ENCODE measurements at places on chromosomes 6 and 20. TPM values are rescaled to one million over a fixed set of nuclear protein-coding genes. Genes with fewer than 3 reads are reported as not detected.

Gene TDRD6
- 1.1 TPM for total RNA-seq

DNA sequence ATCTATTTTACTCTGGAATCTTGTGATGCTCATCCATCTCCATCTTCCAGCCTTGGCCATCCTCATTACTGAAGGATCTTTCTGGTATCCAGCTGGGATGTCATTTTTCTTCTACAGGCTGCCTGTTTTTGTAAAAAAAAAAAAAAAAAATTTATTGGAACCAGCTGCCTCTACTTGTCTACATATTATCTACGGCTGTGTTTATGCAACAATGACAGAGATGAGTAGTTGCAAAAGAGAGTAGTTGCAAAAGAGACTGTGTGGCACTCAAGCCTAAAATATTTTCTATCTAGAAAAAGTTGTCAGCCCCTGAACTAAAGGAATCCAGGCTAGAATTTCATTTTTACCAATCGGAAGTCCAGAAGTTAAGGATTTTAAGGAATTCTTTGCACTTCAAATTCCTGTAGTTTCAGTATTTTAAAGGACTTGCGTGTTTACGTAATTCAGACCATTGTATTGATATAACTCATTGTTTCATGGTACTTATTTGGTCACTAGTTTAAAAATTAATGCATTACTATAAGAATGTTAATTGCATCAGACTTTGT is 38.6 kb upstream of the PLCG1 start:
- DNase-seq = no peak

GRCh38 chr6:32622545-32623401 is 14.4 kb upstream of the HLA-DQA1 start:
- DNase-seq = no peak

GRCh38 chr6:42506070-42506469 is 54.3 kb upstream of the TRERF1 start:
- DNase-seq = no peak

DNA sequence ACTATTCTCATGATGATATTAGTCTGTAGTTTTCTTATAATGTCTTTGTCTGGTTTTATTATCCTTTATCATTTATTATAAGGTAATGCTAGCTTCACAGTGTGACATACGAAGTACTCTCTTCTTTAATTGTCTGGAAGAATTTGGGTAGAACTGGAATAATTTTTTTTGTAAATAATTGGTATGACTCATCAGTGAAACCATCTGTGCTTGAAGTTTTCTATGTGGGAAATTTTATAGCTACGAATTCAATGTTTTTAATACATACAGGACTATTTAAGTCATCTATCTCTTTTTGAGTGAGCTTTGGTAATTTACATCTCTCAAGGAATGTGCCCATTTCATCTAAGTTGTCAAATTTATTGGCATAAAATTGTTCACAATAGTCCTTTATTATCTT is 86.3 kb downstream of the SOD2 start:
- no peak for DNase-seq

Gene HRH3
- total RNA-seq = not detected

GRCh38 chr6:83603551-83603950 is 91.2 kb downstream of the PRSS35 start:
- DNase-seq = no peak

Gene BANF2
- not detected for total RNA-seq

Gene VARS2
- total RNA-seq = 28.9 TPM

Gene RIPOR3
- 20.1 TPM for total RNA-seq

Gene PRR18
- 2.0 TPM for total RNA-seq

Gene FILIP1
- total RNA-seq = 1.1 TPM

DNA sequence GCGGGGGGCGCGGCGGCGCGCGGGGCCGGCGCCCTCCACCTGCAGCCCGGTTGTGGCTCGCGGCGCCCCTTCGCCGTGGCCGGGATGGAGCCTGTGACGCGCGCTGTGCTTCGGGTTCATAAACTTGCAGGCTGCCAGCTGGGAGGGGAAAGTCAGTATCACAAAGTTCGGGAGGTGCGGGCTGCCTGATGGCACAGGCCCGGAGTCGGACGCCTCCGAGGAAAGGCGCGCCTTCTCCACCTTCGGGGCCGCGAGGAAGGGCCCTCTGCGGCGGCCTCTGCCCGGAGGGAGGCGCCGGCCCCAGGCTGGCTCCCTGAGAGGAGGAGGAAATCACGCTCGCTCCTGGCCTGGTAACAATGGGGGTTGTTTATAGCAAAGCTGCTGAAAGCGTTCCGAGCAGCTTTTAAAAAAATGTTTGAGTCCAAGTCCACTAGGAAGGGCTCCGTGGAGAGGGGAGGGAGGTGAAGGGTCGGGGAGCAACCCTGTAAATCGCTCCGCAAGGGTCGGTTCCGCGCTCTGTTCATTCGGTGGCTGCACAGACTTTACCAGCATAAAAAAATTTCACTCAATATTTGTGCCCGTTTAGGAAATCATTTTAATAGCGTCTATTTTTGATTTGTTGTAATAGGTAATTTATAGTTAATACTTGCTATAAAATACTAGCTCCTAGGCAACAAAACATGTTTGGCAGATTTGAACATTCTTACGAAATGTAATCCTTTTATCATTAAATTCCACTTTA is 1.0 kb downstream of the AFDN start:
- DNase-seq = peak; percentile 72

Gene RSPH3
- 4.7 TPM for total RNA-seq

Gene MPC1
- 120 TPM for total RNA-seq

DNA sequence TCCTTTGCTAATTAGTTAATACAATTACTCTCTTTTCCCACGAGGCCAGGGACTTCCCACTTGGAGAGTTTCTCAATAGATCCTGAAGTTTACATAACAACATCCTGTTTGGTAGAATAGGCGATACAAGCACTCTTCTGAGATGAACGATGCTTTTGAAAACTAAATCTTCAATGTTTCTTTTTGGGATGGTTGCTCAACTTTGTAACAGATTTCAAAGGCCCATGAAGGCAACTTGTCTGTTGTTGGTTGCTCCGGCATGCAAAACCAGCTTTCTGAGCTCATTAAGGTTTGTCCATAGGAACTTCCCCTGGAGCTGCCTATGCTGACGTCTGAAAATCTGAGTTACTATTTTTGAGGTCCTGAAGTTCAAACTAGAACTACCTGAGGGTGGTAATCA is 25.9 kb upstream of the ROS1 start:
- no peak for DNase-seq

Gene MPIG6B
- total RNA-seq = 0.33 TPM

DNA sequence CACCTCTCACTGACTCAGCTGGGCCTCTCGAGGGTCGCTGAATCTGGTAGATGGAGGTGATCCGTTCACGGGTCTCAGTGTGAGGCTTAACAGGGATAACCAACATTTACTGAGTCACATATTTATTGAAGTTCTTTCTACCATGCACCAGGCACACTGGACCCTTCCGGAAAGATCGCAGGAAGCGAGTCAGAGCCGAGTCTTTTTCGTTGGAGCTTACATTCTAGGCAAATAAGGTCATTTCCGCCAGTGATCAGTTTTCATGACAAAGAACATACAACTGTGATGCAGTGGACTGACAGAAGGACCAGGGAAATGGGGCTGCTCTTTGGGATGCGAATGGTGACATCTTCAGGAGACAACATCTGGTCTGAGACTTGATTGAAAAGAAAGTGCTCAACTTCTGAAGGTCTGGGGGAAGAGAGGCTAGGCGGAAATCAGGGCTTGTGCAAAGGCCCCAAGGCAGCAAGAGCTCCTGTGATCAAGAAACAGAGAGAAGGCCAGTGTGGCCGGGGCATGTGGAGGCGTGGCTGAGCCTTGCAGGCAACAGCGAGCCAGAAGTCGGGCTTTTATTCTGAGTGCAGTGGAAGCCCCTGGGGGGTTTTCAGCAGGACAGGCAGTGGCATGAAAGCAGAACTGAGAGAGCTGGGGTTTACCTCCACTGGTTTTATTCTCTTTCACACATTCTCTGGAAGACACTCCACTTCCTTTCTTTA is 56.7 kb downstream of the APCDD1L start:
- DNase-seq = no peak

Gene GFOD1
- 9.6 TPM for total RNA-seq

DNA sequence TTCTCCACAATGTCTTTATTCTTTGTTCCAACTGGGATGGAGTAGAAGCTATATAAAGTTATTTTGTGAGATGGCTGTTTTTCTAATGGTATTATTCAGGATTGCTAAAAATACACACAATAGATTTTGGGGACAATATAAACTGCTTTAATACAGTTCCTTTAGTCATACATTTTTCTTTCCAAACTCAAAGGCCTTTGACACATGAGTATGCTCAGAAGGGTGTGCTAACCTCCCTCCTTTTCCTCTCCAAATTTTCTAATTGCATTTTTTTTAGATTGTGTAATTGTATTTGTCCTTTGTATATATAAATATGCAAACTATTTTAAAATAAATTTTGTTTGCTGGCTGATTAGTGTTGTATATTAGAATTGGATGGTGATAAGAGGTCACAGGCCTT is 119.6 kb upstream of the FOXO3 start:
- no peak for DNase-seq

DNA sequence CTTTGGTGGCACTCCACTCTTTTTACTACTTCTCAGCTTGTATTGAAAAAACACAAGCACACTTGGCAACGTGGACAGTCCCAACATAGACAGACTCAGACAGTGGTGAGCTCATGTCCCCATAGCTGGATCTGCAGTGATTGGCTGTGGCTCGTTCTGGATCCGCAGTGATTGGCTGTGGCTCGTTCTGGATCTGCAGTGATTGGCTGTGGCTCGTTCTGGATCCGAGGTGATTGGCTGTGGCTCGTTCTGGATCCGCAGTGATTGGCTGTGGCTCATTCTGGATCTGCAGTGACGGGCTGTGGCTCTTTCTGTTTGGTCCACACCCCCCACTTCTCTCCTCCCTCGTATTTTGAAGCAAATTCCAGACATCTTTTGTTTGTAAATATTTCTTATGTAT is 28.0 kb downstream of the OSBPL2 start:
- no peak for DNase-seq

Gene HCRTR2
- total RNA-seq = not detected

Gene PLCB4
- 0.23 TPM for total RNA-seq

GRCh38 chr20:35269055-35269781 is 8.7 kb downstream of the MMP24OS start:
- peak; percentile 78 for DNase-seq

DNA sequence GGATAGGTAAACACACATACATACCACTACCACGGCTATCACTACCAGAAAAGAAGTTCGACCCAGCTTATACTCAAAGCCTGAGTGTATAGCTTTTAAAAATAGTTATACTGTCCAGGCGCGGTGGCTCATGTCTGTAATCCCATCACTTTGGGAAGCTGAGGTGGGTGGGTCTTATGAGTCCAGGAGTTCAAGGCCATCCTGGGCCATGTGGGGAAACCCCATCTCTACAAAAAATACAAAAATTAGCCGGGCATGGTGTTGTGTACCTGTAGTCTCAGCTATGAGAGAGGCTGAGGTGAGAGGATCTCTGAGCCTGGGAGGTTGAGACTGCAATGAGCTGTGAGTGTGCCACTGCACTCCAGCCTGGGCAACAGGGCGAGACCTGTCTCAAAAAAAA is 32.9 kb downstream of the NKX2-4 start:
- no peak for DNase-seq

Gene PLA2G7
- total RNA-seq = 1.7 TPM

Gene STMND1
- total RNA-seq = not detected

- no peak for DNase-seq
These were observed 28.7 kb upstream of the CLDN20 start for GRCh38 chr6:155235087-155235486.

DNA sequence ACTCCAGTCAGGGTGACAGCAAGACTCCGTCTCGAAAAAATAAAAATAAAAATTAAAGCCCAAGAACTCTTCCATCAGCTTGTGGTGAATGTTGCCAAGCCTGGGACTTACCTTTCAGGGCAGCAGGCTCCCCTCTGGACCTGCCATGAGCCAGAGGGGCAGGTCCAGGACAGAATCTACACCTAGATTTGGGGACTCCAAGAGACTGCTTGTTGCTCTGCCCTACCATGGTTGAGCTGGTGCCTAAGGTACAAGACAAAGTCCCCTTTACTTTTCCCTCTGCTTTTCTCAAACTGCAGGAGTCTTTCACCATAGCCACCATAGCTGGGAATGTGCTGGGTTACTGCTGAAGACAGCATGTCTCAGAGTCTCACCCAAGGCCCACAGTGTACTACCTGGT is 9.2 kb downstream of the C6orf15 start:
- no peak for DNase-seq

DNA sequence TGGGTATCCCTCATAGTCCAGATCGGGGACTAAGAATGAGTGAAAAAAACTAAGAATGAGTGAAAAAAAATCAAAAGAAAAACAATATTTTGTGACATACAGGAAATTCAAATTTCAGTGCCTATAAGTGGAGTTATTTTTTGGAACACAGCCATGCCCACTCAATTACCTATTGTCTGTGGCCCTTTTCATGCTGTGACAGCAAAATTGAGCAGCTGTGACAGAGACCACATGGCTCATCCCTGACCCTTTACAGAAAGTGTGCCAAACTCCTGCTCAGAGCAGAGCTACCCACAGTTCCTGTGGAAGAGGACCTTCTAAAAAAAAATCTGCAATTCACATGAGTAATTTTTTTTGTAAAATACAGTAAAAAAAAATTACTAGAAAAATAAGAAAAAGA is 1.4 kb downstream of the NCR2 start:
- no peak for DNase-seq

GRCh38 chr20:48006036-48006833 is 221.0 kb upstream of the SULF2 start:
- no peak for DNase-seq

Gene ERGIC3
- 107 TPM for total RNA-seq

Gene PCSK2
- 0.05 TPM for total RNA-seq

- no peak for DNase-seq
These were observed 9.4 kb downstream of the SPDEF start for GRCh38 chr6:34546551-34547321.

Gene PSMB9
- 13.9 TPM for total RNA-seq

Gene ENPP5
- total RNA-seq = 0.33 TPM

- no peak for DNase-seq
These were observed 125.9 kb downstream of the TRMT11 start for GRCh38 chr6:126112171-126112632.

DNA sequence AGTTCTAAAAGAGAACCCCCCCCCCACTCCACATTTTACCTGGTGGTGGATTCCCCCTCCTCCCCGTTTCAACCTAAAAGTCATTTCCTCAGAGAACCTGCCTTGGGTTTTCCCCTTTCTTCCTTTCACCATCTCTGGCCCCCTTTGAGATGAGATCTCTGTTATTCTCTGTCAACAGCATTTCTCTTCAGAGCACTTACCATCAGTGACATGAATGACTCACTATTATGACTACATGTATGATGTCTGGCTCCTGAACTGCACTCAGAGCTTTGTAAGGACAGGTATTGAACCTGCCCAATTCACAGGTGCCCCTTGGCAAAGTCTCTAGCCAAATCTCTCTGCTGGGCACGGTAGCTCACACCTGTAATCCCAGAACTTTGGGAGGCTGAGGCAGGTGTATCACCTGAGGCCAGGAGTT is 61.4 kb upstream of the JARID2 start:
- DNase-seq = no peak

Gene PPIL4
- 7.0 TPM for total RNA-seq

Gene FRMD1
- 0.10 TPM for total RNA-seq

GRCh38 chr20:48294942-48295341 is 509.7 kb upstream of the SULF2 start:
- DNase-seq = no peak

Gene OTOR
- total RNA-seq = not detected

Gene SLC24A3
- total RNA-seq = 0.35 TPM

Measured in left lobe of liver (tissue), 2 donors.